Left ventricle myocardium superior (tissue), 1 donor: ENCODE measurements at places on chromosomes 7 and 10.

DNA sequence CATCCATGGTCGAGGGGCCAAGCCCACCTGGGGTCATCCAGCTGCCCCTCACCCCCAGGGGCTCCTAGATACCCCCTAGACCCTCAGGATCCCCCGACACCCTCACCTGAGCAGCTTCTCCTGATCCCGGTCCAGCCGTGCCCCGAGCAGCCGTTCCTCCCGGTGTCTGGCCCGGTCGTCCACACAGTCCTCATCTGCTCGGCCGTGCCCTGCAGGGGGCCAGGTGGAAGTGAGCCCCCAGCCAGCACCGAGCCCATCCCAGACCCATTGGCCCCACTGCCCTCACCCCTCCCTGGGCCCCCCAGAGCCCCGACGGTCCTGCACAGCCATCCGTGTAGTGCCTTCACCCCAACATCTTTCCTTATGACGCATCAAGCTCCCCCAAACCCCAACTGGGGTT is 45.8 kb downstream of the TNRC18 start:
- DNase-seq: no peak

- no peak for DNase-seq
Measured at GRCh38 chr7:76122516-76123239, 74.8 kb downstream of the MDH2 start.

DNA sequence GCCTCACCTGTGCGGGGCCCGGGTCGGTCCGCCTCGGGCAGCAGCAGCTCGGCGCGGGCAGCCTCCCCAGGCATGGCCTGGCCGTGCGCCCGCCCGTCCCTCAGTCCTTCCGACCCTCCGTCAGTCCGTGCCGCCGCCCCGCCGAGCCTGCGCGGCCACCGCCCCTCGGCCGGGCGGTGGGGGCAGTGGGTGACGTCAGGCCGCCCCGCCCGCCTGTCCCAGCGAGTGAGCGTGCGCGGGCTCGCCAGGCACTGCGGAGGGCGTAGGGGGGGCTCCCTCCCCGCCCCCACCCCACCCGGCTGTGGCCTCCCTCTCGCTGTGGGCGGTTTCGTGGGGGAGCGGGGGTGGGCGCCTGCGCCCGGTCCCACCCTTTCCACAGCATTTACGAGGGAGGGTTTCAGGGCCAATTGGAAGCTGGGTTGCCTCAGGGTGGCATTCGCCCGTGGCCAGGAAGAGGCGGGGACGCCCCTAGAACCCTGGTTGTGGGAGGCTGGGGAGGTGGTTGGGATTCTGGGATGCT is at the start of gene NACAD:
Gene NACAD (minus strand): TSS at position 149 of the 520 bp plus-strand sequence. CDS start 75 bp downstream, at position 74.
- DNase-seq: peak; percentile 79

DNA sequence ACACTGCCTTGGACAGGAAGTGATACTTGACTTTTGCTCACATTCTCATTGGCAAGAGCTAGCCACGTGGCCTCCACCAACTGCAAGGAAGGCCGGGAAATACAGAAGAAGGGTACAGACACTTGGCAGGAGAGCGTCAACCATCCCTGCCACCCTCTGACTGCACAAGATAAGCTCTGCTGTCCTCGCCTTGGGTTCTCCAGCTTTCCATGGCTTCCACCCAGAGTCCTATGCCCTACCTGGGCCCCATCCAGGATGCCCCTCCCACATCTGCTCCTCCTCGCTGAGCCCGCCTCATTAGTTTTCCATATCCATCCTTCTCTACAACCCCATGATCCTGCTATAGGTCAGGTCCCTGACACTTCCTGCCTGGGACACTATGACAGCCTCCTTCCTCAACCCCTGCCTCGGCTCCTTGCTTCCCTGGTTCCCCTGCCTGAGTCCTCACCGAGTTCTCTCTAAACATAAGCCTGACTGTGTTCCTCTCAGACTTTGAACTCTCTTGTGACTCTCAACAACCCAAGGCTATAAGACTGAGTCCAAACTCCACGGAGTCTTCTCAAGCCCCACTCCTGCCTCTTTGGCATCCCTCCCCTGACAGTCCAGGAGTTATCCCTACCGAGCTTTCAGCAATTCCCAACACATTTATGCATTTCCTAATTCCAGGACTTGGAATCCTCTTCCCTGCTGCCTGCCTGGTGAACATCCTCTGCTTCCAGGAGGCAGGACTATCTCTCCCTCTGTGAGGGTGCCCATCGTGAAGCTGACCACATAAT is 23.2 kb upstream of the GDF10 start:
- DNase-seq: no peak

DNA sequence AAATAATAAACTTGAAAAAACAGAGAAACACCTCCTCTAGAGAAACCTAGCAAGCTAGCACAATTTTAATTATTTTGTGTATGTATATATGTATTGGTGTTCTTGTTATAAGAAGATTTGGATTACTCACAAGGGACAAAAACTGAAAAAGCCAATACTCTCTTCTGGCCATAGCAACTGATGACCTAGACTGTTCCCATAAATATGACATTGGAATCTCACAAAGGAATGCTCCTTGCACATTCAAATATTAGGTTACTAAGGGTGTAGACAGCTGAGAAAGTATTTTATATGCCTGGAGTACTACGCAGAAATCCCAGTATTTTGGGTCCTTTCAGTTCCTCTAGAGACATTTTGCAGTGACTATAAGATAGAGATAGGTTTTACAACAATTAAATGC is 279.4 kb downstream of the FZD1 start:
- no peak for DNase-seq

DNA sequence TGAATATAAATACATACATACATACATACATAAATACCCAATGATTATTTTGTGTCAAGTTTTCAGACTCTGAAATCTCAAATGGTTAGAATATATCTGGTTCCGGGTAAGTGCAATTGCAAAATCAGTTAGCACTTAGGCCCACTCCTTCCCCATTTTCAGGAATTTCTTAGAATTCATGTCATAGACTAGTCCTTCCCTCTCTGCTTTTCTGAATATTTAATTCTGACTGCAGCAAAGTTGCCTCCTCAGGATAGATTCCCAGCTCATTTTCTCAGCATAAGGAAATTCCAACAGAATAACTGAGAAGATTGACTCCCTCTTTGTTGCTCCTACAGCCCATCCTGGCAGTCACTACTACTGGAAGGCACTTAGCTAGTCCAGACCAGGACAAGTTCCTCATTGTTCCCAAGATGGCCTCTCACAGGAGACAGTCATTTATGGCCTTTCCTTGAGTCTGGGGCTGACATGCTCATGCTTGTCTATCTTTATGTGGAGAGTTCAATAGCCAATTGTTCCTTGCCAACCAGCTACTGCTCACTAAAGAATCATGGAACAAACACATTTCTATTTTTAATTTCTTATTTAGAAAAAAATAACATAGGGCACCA is 142.9 kb upstream of the ITGB1 start:
- no peak for DNase-seq

- DNase-seq: no peak
Measured at GRCh38 chr10:62692085-62692484, 112.4 kb upstream of the ADO start.

GRCh38 chr10:77264107-77264506 is 373.5 kb downstream of the KCNMA1 start:
- no peak for DNase-seq

- no peak for DNase-seq
Measured at GRCh38 chr7:158093156-158093796, 494.3 kb downstream of the PTPRN2 start.

DNA sequence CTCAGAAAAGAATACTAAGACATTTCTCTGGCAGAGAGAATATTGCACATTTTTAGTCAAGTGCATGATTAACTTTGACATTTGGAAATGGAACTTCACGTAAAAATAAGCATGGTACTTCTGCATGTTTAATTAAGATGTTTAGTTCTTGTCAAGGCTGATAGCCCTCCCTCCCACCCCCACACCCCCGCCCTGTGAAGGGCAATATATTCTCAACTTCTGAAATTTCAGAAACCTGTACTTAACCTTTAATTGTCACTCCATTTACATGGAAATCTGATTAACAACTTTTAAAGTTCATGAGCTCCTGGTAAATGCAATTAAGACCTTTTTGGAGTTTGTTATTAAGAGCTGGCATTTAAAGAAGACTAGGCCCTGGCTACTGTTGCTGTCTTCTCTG is 205.8 kb downstream of the EXOC4 start:
- DNase-seq: no peak

DNA sequence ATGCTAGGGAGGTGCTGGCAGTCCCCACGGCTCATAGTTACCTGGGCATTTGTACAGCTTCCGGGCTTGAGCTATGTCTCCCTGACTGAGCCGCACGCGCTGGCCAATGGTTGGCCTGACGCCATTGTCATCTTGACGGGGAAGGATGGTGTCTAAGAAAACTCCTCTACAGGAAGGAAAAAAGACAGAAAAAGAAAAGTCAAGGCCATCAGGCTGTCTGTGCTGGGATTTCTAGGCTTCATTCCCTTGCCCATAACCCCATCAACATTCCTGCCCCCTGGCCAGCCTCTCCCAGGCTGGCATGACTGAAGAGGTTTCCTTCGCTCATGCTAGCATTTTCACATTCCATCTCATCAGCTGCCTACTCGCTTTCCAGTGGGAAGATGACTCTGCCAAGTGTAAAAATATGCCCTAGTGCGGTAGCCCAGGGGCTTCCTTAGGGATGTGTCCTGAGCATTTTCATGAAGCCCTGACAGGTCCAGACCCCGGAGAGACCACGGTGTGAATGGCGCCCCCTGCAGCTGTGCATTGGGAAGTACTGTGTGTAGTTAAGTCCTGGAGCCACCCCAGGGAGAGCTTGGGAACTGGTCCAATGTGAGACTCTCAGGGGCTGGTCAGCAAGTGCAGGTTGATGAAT is 54.5 kb upstream of the OPALIN start:
- peak; percentile 40 for DNase-seq

DNA sequence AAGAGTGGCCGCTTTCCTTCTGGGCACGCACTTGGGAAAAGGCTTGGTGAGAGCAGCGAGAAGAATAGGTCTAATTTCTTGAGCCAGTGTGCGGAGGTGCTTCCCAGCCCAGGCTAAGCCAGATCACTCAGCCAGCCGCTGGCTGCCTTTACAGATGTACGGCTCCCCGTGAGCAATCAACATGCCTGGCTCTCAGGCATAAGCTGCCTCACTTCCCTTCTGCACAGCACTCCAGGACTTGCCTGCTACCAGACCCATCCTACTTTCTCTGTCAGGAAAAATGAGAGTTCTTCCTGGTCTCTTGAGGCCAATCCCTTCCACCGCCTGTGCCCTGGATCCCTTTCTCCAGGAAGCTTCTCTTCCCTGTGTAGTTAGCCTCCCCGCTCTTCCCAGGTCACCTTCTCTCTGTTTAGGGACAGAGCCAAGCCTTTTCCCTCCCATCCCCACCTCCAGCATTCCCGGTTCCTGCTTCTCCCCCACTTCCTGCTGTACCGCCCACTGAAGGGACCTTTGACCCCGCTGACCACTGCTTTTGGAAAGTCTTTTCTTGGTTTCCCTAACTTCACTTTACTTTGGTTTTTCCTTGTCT is 1.1 kb upstream of the ACTR3C start:
- DNase-seq: no peak

DNA sequence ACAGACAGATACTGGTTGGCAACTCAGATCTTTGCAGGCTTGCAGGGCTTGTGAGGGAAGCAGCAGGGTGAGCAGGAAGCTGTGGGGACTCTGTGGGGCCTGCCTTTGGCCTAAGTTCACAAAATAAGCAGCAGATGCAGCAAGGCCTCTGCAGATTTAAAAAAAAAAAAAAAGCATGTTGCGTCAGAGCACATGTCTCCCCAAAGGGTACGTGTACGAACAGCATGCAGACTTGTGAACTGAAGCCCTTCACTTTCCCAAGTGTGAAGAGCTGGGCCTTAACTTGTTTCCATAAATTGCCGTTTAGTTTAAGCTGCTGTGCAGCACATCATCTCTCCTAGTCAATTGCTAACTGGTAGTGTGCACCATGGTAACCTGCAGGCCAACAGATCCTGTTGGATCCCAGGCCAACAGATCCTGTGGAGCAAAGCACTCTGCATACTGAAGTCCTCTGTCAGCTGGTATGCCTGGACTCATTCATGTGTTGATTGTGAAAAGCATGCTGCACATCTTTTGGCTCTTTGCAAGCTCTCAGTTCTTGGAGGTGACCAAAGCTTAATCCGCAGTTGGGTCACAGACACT is 10.8 kb upstream of the XPNPEP1 start:
- no peak for DNase-seq

DNA sequence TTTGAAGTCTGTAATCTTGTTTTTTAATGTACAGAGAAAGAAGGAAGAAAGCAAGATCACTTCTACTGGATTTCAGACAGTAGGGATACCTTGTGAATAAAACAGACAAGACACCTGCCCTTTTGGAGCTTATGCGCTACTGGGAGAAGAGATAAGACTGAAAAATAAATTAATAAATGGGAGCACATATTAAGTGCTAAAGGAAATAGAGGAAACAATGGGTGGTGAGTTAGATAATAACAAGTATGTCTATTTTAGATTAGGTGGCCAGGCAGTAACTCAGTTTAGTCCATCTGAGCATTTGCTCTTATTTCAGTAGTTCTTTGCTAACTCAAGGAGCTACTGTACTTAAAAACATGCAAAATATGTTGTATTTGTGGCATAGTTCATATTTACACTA is 15.9 kb downstream of the MIOS start:
- no peak for DNase-seq

GRCh38 chr10:132134241-132135052 is 52.3 kb upstream of the DPYSL4 start:
- DNase-seq: peak; percentile 13

- no peak for DNase-seq
Measured at GRCh38 chr10:2888403-2889004, 178.8 kb upstream of the PFKP start.

GRCh38 chr10:121138918-121139317 is 287.8 kb downstream of the WDR11 start:
- no peak for DNase-seq

DNA sequence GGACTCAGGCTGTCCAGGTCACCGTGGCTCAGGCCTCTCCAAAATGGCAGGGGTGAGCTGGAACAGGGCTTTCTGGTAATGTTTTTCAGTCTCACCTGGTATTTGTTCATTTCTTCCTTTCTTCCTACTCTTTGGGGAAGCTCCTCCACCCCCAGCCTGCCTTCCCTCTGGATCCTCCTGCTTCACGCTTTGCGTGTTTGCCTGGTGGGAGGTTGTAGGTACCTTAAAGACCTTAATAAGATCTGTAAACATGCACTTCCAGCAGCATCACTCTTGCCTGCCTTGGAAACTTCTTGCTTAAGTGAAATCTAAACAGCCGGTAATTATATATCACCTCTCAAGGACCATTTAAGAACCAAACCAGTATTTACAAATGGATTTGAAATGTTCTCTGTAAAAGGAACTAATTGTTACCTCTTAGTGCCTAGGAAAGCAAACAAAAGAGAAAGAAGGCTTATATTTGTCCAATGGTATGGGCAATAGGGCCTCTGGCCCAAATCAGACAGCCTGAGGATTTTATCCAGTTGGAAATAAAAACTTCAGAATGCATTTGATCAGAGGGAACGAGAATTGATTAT is 339.9 kb downstream of the CCSER2 start:
- no peak for DNase-seq
